Activated CD4-positive, alpha-beta memory T cell treated with anti-CD3 and anti-CD28 coated beads for 36 hours (primary cell): ENCODE measurements at places on chromosomes 1 and 21. TPM values are rescaled to one million over a fixed set of nuclear protein-coding genes. Genes with fewer than 3 reads are reported as not detected.

Gene EXTL1
- not detected for total RNA-seq

- DNase-seq = no peak
Measured at GRCh38 chr1:4512636-4513035, 141.8 kb upstream of the AJAP1 start.

DNA sequence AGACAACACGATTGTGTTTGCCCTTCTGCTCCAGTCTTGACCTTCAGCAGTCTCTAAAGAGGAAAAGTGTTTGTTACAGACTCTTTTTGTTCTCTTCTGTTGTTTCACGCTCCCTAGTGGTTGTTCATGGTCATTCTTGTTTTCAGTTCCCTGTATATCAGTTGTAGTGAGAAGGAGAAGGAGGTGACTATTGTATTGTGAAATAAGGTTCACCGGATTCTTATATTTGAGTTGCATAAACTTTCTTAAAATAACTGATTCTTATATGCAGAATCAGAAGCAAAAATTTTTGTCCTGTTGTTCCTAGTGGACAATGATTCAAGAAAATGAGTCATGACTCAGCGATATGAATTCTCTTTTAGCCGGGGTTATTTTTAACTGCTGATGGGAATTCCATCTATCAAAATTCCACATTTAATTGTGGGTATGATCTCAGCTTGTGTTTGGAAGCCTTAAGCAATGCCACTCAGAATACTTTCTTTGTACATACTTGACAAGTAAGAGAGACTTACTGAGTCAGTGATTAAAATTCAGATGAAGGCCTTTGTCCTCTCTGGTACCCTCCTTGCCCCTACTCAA, 152.2 kb downstream of the CLEC20A start:
- no peak for DNase-seq

- DNase-seq = no peak
Measured at GRCh38 chr1:205669341-205670149, 10.8 kb downstream of the SLC45A3 start.

Gene CFAP74
- total RNA-seq = not detected

DNA sequence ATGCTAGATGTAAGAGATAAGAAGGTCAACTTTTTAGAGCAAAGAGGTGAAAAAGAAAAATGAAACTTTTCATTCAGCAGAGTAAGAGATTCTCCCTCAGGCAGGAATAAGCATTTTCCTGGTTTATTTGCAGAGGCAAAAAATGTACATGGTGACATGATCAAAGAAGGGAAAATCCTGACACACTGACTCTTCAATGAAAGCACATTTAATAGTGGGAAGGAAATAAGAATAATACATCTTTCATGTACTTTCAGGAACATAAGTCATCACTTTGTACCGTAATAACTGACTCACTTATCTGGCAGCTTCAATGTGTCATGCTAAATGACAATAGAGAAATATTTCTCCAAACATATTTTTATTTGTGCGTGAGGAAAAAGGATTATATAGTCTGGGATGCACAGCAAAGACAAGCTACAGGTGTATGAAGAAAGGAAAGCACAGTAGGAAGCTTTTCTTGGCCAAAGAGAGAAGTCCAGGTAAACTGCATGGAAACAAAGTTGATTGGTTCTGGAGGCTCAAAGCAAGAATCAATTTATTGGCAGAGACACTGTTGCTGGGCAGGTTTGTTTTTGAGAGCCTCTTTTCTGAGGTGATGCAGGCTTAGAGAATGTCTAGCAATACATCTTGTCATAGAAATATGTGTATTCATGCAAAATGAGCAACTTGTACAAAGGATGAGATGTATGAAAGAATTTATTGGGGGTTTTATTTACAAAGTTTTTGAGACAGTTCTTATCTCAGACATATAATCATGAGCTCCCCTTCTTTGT, 1409.0 kb downstream of the PLA2G4A start:
- no peak for DNase-seq
